Right ventricle myocardium superior (tissue), 1 donor: ENCODE measurements at places on chromosomes 16 and 17. TPM values are rescaled to one million over a fixed set of nuclear protein-coding genes. Genes with fewer than 3 reads are reported as not detected.

The SLC47A1 gene
- total RNA-seq, result 3.7 TPM

The SLX4 gene
- 3.2 TPM for total RNA-seq

The TP53TG3D gene
- 0.89 TPM for total RNA-seq

The TMC8 gene
- 1.6 TPM for total RNA-seq

The CACNG5 gene
- not detected for total RNA-seq

The SPATA22 gene
- 0.51 TPM for total RNA-seq

The ZNF19 gene
- total RNA-seq, result 2.0 TPM

The TCAP gene
- total RNA-seq, result 5,900 TPM

The GJC1 gene
- total RNA-seq, result 16.1 TPM

The TBC1D3K gene
- not detected for total RNA-seq

The TBX21 gene
- 0.32 TPM for total RNA-seq

The TEX14 gene
- 0.13 TPM for total RNA-seq

The CMTM2 gene
- 0.46 TPM for total RNA-seq
